ENCODE measurements at places on chromosomes 13 and 19.

- DNase-seq: no peak
These were observed 247.8 kb downstream of the TEX29 start for GRCh38 chr13:111568290-111568689.

DNA sequence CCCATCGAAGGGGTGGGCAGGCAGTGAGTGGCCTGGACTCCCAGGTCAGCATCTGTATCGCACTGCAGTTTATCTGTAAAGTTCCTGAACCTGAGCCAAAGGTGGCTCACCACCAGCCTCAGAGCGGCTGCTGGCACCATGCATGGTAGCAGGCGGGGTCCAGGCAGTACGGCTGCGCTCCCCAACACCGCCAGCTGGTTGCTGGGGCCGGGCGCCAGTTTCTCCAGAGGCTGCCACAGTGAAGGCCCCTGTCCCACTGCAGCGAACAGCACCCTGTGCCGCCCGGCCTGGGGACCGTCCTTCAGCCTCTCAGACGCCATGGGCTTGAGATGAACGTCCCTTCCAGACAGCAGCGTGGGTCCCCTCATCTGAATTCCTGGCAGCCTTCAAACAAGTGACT, 109.8 kb downstream of the KDM4B start:
- DNase-seq: no peak

GRCh38 chr13:109668433-109669233, 117.8 kb downstream of the IRS2 start:
- DNase-seq: no peak

DNA sequence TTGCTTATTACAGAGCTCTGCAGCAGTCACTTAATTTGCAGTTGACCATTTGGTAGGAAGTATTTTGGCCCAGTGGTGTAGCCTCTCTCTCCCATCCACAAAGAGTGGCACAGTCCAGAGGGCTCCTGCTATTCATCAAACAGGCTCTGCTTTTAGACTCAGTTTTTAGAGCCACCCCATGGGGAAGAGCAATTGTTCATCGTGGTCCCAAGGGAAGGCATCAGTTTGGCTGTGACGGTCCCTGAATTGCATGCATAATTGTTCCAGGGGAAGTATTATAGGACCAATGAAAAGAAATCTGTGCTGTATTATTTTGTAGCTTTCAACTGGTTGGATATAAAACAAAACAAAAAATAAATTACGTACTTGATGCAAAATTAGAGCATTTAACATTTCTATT, 799.0 kb downstream of the DACH1 start:
- DNase-seq: no peak

GRCh38 chr13:113110048-113110851, 4.7 kb downstream of the F7 start:
- DNase-seq: no peak

DNA sequence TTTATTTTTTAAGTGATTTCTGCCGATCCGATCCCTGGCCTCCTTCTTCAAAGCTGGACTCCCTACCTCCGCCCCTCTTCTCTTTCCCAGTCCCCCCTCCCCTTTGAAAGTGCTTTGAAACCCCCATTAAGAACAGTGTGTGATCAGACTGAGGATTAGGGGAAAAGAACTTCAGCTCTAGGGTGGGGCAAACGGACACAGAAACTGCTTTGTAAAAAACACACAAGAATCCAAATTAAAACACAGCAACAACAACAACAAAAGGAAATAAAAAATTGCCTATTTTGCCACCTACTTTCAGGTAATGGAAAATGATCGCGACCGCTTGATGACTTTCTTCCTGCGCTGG, 1.4 kb downstream of the SPRY2 start:
- no peak for DNase-seq

- DNase-seq: no peak
These were observed 2.3 kb upstream of the LCP1 start for GRCh38 chr13:46184277-46184699.

- no peak for DNase-seq
These were observed 693 bp downstream of the RFXAP start for GRCh38 chr13:36819739-36820090.

- DNase-seq: no peak
These were observed 6.4 kb upstream of the EFNB2 start for GRCh38 chr13:106541826-106542225.

GRCh38 chr13:44312834-44313551, 60.6 kb upstream of the SERP2 start:
- DNase-seq: no peak

DNA sequence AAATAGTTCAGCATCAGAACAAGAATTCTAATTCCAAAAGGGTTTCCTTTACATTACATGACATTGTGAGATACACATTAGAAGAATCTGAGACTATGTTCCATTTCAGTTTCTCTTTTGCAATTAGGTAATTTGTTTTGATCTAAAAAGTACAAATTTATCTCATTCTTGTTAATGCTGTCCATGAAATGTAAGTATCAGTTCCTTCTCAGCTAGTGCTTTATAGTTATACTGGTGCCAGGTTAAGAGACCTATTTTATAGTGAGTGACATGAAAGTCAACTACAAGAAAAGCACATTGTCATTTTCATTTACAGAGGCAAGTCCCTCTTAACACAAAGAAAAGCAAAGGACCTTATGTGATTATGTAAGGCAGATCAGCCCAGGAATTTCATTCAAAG, 43.9 kb downstream of the RCBTB2 start:
- no peak for DNase-seq

DNA sequence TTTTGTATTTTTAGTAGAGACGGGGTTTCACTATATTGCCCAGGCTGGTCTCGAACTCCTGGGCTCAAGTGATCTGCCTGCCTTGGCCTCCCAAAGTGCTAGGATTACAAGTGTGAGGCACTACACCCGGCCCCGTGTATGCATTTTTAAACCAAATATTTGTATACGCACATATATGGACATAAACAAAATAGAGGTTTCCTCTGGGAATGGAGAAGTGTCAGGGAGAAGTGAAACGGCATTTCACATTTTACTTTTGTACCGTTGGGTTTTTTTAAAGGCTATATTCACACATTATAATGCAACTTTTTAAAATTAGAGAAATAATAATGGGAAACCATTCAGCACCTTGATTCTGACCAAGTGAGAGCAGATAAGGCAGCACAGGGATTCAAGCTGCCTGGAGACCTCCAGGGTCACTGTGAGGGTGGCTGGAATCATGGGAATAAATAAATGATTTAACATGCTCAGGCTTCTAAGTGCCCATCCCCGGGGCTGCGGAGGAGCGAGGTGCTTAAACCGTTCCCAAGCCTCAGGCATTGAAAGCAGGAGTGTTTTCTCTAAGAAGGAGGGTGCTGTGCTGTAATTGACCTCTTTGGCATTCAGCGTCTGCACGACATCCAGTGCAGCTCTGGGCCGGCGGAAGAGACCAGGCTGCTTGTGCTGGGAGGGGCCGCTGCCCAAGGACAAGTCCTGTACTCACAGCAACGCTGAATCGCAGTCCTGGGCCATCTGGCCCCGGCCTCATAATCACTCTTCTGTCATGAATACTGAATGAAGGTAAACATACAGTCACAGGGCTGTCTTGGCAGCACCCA, 24.7 kb downstream of the GPR42 start:
- DNase-seq: peak; percentile 62

DNA sequence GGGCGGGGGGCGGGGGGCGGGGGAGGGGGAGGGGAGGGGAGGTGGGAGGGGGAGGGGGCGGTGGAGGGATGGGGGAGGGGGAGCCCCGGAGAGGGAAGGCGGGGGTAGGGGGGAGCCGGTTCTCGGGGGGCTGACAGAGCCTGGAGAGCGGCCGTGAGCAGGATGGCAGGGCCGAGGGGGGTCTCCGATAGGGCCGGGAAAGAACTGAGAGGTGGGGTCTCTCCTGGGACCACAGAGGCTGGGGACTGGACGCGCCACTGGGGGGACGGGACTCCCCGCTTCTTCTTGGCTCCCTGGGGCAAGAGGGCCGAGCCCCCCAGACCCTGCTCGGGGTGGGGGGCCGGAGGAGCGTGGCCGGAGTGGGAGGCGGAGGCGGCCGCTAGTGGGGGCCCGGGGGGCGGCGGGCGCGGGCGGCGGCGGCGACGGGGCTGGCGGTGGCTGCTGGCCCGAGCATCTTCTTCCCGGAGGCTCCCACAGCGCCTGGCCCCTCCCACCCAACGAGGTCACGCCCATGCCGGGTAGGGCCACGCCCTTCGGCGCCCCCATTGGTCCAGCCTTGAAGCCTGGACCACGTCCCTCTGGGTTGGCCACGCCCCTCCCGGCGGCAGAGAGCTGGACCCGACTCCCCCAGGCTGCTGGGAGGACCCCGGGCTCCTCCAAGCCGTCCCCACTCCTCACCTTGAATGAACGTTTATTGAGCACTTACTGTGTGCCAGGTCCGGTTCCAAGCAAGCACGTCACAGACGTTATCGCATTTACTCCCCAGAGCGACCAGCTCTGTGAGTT, at the start of gene NOVA2:
Gene NOVA2 (minus strand): TSS at position 313 of the 786 bp plus-strand sequence. CDS start 514 bp downstream, outside the sequence.
- peak; percentile 65 for DNase-seq

DNA sequence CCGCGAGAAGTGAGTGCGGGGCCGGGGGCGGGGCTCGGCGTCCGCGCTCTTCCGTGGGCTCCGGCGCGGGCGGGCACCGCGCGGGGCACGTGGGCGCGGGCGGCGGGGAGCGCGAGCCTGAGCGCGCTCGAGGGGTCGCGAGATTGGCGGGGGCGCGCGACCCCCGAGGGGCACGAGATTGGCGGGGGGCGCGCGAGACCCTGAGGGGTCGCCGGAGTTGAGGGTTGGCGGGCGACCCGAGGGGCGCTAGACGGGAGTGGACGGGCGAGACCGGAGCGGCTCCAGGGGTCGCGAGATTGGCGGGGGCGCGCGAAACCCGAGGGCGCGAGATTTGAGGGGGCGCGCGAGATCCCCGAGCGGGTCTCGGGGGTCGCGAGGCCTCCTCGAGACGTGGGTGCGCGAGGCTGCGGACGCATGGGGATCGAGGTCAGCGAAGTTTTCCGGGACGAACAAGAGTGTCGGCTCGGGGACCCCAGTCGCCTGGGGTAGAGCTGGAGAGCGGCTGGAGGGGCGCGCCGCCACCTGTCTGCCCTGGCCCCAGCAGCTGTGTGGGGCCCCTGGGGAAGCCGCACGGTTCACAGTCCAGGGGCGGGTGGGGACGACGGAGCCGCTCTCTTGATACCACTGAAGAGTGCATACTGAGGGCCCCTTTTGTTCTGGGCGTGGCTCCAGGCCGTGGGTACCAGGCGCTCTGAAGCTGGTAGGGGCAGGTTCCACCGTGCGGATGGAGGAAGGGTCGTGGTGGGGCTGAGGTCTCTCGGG, 682 bp downstream of the SSBP4 start:
- peak; percentile 58 for DNase-seq

- no peak for DNase-seq
These were observed 147.9 kb downstream of the PAN3 start for GRCh38 chr13:28286263-28286662.

GRCh38 chr19:3178973-3179738, 587 bp downstream of the S1PR4 start:
- DNase-seq: no peak

DNA sequence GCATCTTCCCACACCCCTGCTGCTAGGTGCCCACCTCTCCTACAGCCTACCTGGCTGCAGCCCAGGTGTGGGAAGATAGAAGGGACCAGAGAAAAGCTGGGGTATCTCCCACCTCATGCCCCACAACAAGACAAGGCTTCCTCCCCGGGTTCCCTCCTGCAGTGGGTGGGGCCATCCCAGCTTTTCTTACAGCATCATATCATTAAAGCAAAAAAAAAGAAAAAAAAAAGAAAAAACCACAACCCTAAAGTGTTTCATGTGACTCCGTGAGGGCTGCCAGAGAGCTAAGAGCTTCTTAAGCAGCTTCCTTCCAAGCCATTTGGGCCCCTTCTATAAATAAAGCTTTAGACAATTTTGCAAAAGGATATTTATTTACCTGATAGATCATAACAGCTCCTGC, 455.4 kb upstream of the TSHZ3 start:
- no peak for DNase-seq

DNA sequence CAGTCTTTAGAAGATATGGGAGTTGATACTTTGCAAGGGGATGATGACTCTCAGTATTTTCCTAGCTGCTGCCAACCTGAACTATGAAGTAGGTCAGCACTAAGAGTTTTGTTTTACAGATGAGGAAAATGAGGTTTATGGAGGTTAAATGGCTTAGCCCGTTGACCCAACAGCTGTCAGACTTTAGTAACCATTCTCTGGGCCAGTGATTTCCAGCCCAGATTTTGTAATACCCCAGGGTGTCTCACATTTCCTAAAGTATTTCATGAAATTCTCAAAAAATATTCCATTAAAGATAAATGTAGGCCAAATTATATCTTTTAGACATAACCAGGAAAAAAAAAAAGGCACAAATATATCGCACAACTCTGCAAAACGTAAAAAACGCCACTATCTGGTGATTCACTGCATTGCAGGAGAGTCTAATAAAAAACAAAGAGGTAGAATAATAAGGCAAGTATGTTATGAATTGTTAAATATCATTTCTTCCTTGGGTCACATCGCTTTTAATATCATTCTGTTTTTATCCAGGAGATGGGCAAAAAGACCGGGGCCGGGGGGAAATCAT, 112.5 kb downstream of the DACH1 start:
- peak; percentile 17 for DNase-seq

DNA sequence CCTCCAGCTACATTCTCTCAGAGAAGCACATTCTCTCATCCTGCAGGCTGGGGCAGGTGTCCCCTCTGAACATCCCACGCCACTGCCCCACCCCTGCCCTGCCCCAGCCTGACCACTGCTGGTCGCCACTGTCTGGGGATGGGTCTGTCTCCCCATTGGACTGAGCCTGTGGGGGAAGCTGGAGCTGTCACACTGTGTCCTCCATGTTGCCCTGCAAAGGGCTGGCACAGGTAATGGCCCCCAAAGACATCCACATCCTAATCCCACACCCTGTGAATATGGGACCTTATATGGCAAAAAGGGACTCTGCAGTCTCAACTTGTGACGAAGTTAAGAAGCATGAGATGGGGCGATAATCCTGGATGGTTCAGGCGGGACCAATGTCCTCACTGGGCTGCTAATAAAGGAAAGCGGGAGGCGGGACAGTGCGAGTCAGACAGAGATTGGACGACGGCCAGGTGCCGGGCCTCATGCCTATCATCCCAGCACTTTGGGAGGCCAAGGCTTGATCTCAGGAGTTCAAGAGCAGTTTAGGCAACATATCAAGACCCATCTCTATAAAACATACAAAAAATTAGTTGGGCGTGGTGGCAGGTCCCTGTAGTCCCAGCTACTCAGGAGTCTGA, 9.1 kb downstream of the AP2S1 start:
- peak; percentile 86 for DNase-seq

- no peak for DNase-seq
These were observed 3.1 kb downstream of the TMED1 start for GRCh38 chr19:10832939-10833296.

- DNase-seq: no peak
These were observed 16.6 kb upstream of the GATAD2A start for GRCh38 chr19:19388568-19389555.

DNA sequence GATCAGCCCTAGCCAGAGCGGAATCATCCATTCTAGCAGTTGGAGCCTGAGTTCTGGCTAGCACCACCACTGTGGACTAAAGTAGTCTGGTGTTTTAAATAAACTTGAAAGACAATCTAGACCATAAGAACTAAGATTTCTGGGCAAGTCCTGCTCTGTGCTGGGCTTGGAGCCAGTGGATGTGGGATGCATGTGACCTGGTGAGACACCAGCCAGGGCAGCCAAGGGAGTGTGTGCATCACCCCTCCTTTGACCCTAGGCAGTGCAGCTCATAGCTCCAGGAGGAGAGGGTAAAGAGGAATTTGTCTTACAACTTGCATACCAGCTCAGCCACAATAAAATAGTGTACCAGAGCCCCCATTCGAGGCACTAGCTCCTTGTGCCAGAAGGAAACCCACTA, 21.0 kb downstream of the ITGBL1 start:
- DNase-seq: peak; percentile 40

Data from adrenal gland (tissue), 19 donors.